ENCODE measurements at places on chromosomes 4 and X. TPM values are rescaled to one million over a fixed set of nuclear protein-coding genes. Genes with fewer than 3 reads are reported as not detected.

DNA sequence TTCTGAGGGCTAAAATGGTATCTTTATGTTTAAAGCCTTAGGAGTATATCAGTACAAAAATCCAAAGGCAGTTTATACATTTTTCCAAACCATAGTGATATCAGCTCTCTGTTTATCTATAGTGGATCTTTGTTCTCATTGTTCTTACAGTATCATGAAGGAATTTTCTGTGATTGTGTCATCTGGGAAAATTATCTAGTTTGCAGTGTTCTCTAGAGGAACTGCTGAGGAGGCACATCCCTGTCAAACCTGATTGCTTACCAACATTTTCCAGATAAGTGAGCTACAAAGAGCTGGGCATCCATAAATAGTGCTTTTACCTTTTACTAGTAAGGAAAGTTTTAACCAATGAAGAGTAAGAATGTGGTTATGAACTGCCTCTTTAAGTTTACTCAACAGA, 44.9 kb upstream of the SLC25A31 start:
- no peak overlapping the region for H3K27ac ChIP-seq
- H3K36me3 ChIP-seq: peaks cover 15% of the 10 kb centered on the region
- no peaks in the 10 kb centered on the region for H3K27me3 ChIP-seq
- H3K4me1 ChIP-seq: no peaks in the 10 kb centered on the region
- no peak for DNase-seq

The CPE gene
- total RNA-seq: 149 TPM

- DNase-seq: no peak
- H3K4me3 ChIP-seq: no peak overlapping the region
- H3K27ac ChIP-seq: no peak overlapping the region
- no peaks in the 10 kb centered on the region for H3K36me3 ChIP-seq
These were observed 1331.5 kb upstream of the PABPC4L start for GRCh38 chr4:135533053-135533452.

GRCh38 chr4:14888790-14889572, 113.3 kb upstream of the CPEB2 start:
- no peak overlapping the region for H3K4me3 ChIP-seq
- no peak for DNase-seq
- peak overlapping the region; percentile 81 for H3K27ac ChIP-seq
- no peaks in the 10 kb centered on the region for H3K27me3 ChIP-seq
- H3K4me1 ChIP-seq: no peaks in the 10 kb centered on the region

- no peaks in the 10 kb centered on the region for H3K36me3 ChIP-seq
- H3K27ac ChIP-seq: peak overlapping the region; percentile 24
- H3K4me3 ChIP-seq: no peak overlapping the region
- no peaks in the 10 kb centered on the region for H3K27me3 ChIP-seq
These were observed 1514.8 kb downstream of the RPA4 start for GRCh38 chrX:98398542-98398941.

The GAB1 gene
- 33.5 TPM for total RNA-seq

DNA sequence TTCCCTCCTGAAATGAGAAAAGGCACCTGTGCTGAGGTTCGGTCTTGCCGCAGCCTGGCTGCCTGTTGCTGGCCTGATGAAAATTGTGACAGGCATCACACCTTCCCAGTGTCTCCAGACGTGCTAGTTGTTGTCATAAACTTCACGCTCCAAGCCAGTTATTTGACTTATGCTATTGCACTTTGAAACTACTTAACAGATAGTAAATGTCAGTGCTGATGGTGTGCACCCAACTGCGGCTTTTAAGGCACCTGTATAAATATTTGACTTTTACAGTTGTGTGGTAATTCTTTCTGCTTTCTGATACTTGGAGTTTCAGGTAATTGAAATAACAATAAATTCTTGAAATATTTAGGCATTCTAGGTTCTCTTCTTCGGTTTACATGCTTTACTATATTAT, 1.8 kb downstream of the WWC2 start:
- no peak for DNase-seq
- H3K27ac ChIP-seq: peak overlapping the region; percentile 81
- no peaks in the 10 kb centered on the region for H3K36me3 ChIP-seq

GRCh38 chr4:185405296-185405999, 8.8 kb downstream of the ANKRD37 start:
- no peaks in the 10 kb centered on the region for H3K4me1 ChIP-seq
- no peak overlapping the region for H3K27ac ChIP-seq
- DNase-seq: no peak
- H3K36me3 ChIP-seq: peaks cover 23% of the 10 kb centered on the region
- H3K4me3 ChIP-seq: no peak overlapping the region

- H3K4me1 ChIP-seq: no peaks in the 10 kb centered on the region
- no peak for DNase-seq
- no peak overlapping the region for H3K4me3 ChIP-seq
- H3K27me3 ChIP-seq: peaks cover 12% of the 10 kb centered on the region
These were observed 33.2 kb upstream of the OCIAD2 start for GRCh38 chr4:48939785-48940184.

The SLC34A2 gene
- 25.7 TPM for total RNA-seq

The SOX3 gene
- 3.4 TPM for total RNA-seq

The DMRTC1B gene
- total RNA-seq: 1.9 TPM

GRCh38 chr4:107725281-107725859, 5.3 kb upstream of the PAPSS1 start:
- no peaks in the 10 kb centered on the region for H3K36me3 ChIP-seq
- no peak overlapping the region for H3K27ac ChIP-seq
- DNase-seq: no peak
- H3K4me1 ChIP-seq: peaks cover 8% of the 10 kb centered on the region
- no peak overlapping the region for H3K4me3 ChIP-seq

The USP17L10 gene
- total RNA-seq: not detected

DNA sequence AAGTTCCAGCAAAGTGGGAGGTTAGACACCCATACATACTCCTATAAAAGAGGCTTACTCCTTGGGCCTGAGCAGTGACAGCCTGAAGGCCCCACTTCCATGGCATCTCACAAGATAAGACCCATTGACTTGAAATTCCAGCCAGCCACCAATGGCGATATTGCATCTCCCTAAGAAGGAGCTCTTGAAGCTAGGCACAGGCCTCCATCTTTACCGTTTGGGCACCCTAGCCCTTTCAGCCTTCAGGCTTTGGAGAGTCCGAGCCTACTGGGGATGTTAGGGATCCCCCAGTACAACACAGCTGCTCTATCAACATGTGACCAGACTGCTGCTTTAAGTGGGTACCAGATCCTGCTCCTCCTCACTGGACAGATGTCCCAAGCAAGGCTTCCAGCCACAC, 189.5 kb downstream of the MAGEE1 start:
- no peaks in the 10 kb centered on the region for H3K27me3 ChIP-seq
- no peak overlapping the region for H3K27ac ChIP-seq
- H3K36me3 ChIP-seq: no peaks in the 10 kb centered on the region
- H3K4me1 ChIP-seq: no peaks in the 10 kb centered on the region
- H3K4me3 ChIP-seq: no peak overlapping the region
- DNase-seq: no peak

DNA sequence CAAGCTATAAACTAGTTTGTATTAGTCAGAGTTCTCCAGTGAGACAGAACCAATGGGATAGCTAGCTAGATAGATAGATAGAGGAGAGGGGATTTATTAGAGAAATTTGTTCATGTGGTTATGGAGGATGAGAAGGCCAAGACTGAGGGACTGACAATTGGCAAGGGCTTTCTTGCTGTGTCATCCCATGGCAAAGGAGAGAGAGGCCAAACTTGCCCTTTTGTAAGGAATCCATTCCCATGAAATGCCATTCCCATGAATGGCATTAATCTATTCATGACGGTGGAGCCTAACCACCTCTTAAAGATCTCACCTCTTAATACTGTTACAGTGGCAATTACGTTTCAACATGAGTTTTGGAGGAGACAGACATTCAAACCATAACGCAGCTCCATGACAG, 58.1 kb downstream of the LINC00632 start:
- DNase-seq: no peak
- H3K4me3 ChIP-seq: no peak overlapping the region
- peaks cover 22% of the 10 kb centered on the region for H3K27me3 ChIP-seq
- H3K36me3 ChIP-seq: no peaks in the 10 kb centered on the region

- H3K27ac ChIP-seq: no peak overlapping the region
- H3K4me3 ChIP-seq: no peak overlapping the region
- DNase-seq: no peak
- no peaks in the 10 kb centered on the region for H3K4me1 ChIP-seq
- peaks cover 6% of the 10 kb centered on the region for H3K27me3 ChIP-seq
These were observed 143.5 kb downstream of the HNRNPD start for GRCh38 chr4:82230306-82230705.

The SCML1 gene
- total RNA-seq: 9.3 TPM

DNA sequence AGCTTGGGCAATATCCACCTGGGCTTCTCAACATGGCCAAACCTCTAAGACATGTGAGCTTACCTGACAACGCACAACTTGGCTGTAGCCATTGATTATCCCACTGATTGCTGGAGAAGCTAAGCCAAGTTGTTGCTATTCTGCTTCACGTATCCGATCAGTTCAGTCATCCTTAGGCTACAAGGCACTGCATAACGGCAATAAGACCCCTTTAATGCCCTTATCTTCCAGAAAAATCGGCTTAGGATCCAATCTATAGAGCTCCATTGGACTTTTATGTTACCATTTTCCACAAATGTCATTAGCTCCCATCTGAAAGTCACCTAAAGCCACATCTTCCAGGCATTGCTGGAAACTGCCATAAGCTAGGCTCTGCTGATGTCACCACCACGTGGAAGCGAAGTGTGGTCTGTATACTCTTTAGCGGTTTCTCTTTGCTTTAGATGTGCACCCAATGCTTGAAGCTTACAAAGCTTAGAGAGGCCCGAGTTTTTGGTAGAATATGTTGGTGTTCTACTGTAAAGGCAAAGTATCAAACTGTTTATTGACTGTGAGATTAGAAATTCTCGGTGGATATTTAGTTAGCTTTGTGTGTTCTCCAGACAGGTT, 163.1 kb downstream of the CPE start:
- no peaks in the 10 kb centered on the region for H3K36me3 ChIP-seq
- H3K4me1 ChIP-seq: no peaks in the 10 kb centered on the region
- no peak overlapping the region for H3K27ac ChIP-seq
- DNase-seq: no peak
- H3K4me3 ChIP-seq: no peak overlapping the region

The SSX2 gene
- total RNA-seq: not detected

The ZNF157 gene
- total RNA-seq: 0.58 TPM

DNA sequence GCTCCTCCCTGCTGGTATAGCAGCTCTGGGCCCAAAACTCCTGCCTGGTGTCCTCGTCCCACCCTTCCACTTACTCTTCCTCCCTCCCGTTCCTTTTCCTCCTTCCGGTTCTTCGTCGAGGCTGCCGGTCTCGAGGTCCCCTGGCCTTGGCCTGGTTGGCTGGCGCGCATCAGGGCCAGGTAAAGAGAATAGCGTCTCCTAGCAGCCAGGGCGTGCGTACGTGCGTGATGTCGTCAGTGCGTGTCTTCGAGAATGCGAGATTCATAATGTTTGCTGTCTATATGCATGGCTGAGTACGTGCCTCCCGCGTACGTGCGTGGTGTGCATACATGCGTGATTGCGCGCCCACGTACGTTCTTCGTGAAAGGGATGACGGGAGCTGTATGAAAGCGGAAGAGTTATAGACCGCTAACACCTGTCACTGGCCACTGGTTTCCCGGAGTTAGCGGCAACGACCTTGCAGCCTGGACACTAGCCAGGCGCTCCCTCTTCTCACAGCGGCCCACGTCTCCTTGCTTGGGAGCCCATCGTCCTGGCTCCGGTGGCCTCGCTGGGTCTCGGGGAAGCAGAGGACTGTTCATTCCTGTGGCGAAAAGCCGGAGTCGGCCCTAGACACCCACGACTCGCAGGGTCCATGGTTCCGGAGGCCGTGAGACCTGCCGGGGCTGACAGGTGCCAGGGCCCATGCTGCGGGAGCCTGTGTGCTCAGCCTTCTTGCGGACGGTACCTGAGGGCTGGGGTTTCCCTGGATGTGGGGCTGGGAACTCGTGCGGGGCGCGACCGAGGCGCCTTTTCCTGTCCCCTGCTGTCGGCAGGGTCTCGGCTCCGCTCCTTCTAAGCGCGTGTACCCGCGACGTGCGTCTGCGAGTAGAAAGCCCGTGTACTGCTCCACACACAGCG, at the start of gene EOLA1:
Gene EOLA1, plus strand, starts transcription at position 392 of the 900 bp plus-strand sequence. CDS start 4,619 bp downstream, outside the sequence.
- H3K36me3 ChIP-seq: no peaks in the 10 kb centered on the region
- H3K4me3 ChIP-seq: peak within 1 kb of the TSS; percentile 93
- H3K27me3 ChIP-seq: no peaks in the 10 kb centered on the region

DNA sequence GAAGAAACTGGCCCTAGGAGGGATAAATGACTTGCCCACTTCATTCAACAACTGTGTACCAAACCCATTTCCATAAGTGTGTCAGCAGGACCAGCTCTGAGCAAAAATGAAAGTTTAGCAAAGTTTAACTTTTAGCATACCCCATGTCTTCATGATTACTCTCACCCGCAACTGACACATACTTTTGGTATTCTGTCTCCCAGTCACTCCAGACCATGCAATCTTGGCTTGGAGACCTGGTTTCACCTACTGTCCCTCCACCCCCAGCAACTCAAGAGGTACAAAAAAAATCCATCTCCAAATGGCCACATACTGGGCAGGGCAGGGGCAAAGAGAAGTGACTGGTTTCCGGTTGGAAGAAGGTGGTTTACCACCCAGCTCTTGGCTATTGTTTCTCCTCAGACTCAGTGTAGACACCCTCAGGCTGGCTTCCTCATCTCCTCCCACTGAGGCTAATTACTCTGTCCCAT, 79.8 kb downstream of the RLIM start:
- H3K4me1 ChIP-seq: peaks cover 9% of the 10 kb centered on the region
- H3K27ac ChIP-seq: no peak overlapping the region
- no peak for DNase-seq
- peaks cover 5% of the 10 kb centered on the region for H3K27me3 ChIP-seq
- H3K4me3 ChIP-seq: no peak overlapping the region

GRCh38 chr4:73070074-73070390, 516 bp upstream of the COX18 start:
- peak overlapping the region; percentile 96 for H3K4me3 ChIP-seq
- no peaks in the 10 kb centered on the region for H3K27me3 ChIP-seq
- H3K27ac ChIP-seq: peak overlapping the region; percentile 99
- DNase-seq: no peak
- H3K36me3 ChIP-seq: peaks cover 7% of the 10 kb centered on the region
